WTC11 (cell line): ENCODE measurements at places on chromosomes 2 and 18.

DNA sequence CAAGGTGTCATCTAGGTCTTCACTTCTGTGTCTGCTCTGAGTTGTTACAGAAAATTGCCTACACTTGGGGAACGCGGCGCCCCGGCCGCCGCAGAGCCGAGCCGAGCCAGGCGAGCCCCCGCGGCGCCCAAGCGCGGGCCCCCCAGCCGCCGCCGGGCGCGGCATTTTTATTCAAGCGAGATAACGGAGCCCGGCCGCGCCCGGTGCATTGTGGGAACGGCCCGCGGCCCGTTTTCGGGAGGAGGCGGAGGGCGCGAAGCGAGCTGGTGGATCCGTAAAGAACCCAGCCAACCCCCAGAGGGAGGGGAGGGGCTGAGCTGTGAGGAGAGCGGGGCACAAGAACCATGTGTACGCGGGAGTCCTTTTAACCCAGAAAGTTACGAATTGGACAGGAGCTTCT, 191.8 kb downstream of the FTCDNL1 start:
- H3K4me1 ChIP-seq = peaks cover 5% of the 10 kb centered on the region; the same call in 1 of the 2 replicates
- no peaks in the 10 kb centered on the region for H3K36me3 ChIP-seq

GRCh38 chr2:20201671-20202070, 23.3 kb downstream of the SDC1 start:
- DNase-seq = no peak
- H3K27me3 ChIP-seq = no peaks in the 10 kb centered on the region
- no peak overlapping the region for H3K4me3 ChIP-seq
- H3K4me1 ChIP-seq = peaks cover 4% of the 10 kb centered on the region

GRCh38 chr18:59959073-59959472, 59.3 kb downstream of the PMAIP1 start:
- DNase-seq = no peak
- H3K36me3 ChIP-seq = no peaks in the 10 kb centered on the region
- H3K27me3 ChIP-seq = no peaks in the 10 kb centered on the region
- no peak overlapping the region for H3K4me3 ChIP-seq

DNA sequence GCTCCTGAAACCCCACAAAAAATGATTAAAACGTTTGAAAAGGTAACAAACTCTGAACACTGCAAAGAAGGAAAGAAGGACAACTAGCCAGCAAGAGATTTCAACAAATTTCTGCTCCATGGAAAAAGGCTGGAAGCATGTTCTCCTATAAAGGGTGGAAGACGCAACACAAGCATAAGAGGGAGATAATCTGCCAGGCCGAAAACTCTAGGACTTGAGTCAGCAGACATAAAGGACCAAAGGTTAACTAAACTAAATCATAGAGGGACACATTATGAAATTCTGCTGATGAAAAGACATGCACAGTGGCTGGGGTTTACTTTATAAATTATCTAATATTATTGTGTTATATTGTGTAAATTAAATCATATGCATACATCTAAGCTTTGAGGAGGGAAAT, 6.8 kb downstream of the NPHP1 start:
- H3K27ac ChIP-seq = no peak overlapping the region
- no peak overlapping the region for H3K4me3 ChIP-seq
- no peak for DNase-seq

- DNase-seq = no peak
- no peak overlapping the region for H3K4me3 ChIP-seq
- H3K27ac ChIP-seq = no peak overlapping the region
- H3K4me1 ChIP-seq = peaks cover 36% of the 10 kb centered on the region
- H3K27me3 ChIP-seq = peaks cover 14% of the 10 kb centered on the region
Observed at GRCh38 chr2:234491897-234492296, 5.0 kb downstream of the ARL4C start.

GRCh38 chr2:136238286-136239078, 120.5 kb upstream of the CXCR4 start:
- no peaks in the 10 kb centered on the region for H3K27me3 ChIP-seq
- H3K27ac ChIP-seq = no peak overlapping the region
- H3K4me1 ChIP-seq = peaks cover 6% of the 10 kb centered on the region
- no peak overlapping the region for H3K4me3 ChIP-seq

GRCh38 chr18:13684546-13684945, 41.8 kb downstream of the FAM210A start:
- DNase-seq = no peak
- no peak overlapping the region for H3K27ac ChIP-seq
- H3K4me3 ChIP-seq = no peak overlapping the region

- no peak overlapping the region for H3K27ac ChIP-seq
- DNase-seq = no peak
- no peaks in the 10 kb centered on the region for H3K36me3 ChIP-seq
- H3K4me1 ChIP-seq = peaks cover 19% of the 10 kb centered on the region
- no peak overlapping the region for H3K4me3 ChIP-seq
Observed at GRCh38 chr2:226410247-226410835, 389.3 kb downstream of the IRS1 start.

GRCh38 chr2:29096969-29097368, 18.2 kb upstream of the CLIP4 start:
- no peak overlapping the region for H3K27ac ChIP-seq
- H3K27me3 ChIP-seq = 0 out of 2 replicates have a peak, but pooled peaks cover 3% of the 10 kb centered on the region
- DNase-seq = no peak
- H3K36me3 ChIP-seq = peaks cover 10% of the 10 kb centered on the region
- H3K4me1 ChIP-seq = no peaks in the 10 kb centered on the region

DNA sequence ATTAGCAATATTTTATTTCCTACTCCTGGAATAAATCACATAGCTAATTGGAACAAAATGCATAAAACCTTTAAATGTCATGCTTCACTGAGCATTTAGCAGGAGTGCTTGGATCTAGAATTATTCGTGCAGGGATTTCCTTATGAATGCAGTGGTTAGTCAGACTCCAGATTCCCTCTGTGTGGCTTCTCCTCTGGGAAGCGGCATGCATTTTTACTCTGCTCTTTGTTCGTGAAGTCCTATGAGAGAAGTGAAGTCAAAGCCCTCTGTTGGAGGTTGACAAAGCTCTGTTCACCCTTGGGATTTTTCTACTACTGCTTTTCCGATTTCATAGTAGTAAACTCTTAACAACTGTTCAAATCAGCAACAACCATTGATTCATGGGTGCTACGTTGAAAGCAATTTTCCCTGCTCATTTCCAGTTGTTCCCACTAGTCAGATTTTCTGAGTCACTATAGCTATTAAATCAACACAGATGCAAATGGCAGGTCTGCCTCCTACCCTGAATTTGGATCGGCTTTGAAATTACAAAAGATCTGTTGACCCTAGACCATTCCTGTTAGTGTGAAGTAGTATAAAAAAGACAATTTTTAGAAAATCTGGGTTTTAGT, 461.7 kb downstream of the STK39 start:
- H3K4me1 ChIP-seq = peaks cover 42% of the 10 kb centered on the region
- H3K27ac ChIP-seq = peak overlapping the region; percentile 87
- H3K4me3 ChIP-seq = no peak overlapping the region
- H3K27me3 ChIP-seq = no peaks in the 10 kb centered on the region
- no peak for DNase-seq
- H3K36me3 ChIP-seq = no peaks in the 10 kb centered on the region

GRCh38 chr2:236662231-236663185, 92.9 kb downstream of the ACKR3 start:
- H3K4me3 ChIP-seq = no peak overlapping the region
- peaks cover 4% of the 10 kb centered on the region; the same call in 1 of the 2 replicates for H3K27me3 ChIP-seq
- peaks cover 37% of the 10 kb centered on the region for H3K4me1 ChIP-seq
- no peak overlapping the region for H3K27ac ChIP-seq
- H3K36me3 ChIP-seq = peaks cover 8% of the 10 kb centered on the region

DNA sequence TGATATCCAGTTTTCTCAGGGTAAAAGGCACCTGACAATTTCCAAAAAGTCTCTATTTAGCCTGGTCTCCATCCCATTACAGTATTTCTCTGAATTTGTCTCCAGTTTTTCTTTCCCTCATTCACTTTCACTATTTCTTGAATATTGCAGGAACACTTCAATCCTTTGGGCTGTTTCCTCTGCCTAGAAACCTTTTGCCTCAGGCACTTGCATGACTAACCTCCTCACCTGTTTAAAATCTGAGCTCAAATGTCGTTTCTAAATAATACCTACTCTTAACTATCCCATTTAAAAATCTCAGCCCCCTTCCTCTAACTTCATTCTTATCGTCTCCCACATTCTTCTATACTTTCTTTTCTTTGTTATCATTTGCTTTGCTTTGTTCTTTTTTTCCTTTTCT, 9.0 kb downstream of the SCN2A start:
- no peaks in the 10 kb centered on the region for H3K36me3 ChIP-seq
- H3K4me3 ChIP-seq = no peak overlapping the region
- H3K27me3 ChIP-seq = no peaks in the 10 kb centered on the region
- no peak for DNase-seq

- H3K27me3 ChIP-seq = no peaks in the 10 kb centered on the region
- DNase-seq = no peak
- no peak overlapping the region for H3K4me3 ChIP-seq
- H3K27ac ChIP-seq = no peak overlapping the region
Observed at GRCh38 chr2:47265158-47265557, 110.0 kb upstream of the STPG4 start.

DNA sequence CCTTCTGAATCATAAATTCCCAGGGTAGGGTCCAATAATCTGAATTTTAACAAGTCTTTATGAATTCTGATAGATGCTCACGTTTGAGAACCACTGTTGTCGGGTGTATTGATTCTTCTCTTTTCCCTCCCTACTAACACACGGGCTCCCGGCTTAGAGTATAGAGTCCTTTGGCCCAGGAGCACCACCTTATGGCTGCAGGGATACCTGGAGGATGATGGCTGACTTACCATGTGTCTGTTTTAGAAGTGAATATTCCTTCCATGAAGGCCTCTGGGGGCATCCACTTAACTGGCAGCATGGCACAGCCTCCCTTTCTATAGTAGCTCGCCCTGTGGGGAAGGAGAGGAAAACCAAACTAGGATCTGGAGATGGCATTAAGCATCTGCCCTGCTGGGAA, 91.7 kb downstream of the CLIP4 start:
- no peak overlapping the region for H3K27ac ChIP-seq
- H3K36me3 ChIP-seq = no peaks in the 10 kb centered on the region
- H3K4me3 ChIP-seq = no peak overlapping the region
- peaks cover 17% of the 10 kb centered on the region for H3K27me3 ChIP-seq
- DNase-seq = no peak
- peaks cover 11% of the 10 kb centered on the region for H3K4me1 ChIP-seq

GRCh38 chr2:37604716-37605115, 66.7 kb downstream of the CDC42EP3 start:
- no peak for DNase-seq
- no peak overlapping the region for H3K4me3 ChIP-seq
- 0 out of 2 replicates have a peak, but pooled peaks cover 7% of the 10 kb centered on the region for H3K36me3 ChIP-seq
- H3K4me1 ChIP-seq = peaks cover 20% of the 10 kb centered on the region
- H3K27ac ChIP-seq = no peak overlapping the region
- no peaks in the 10 kb centered on the region for H3K27me3 ChIP-seq

GRCh38 chr2:102891296-102891695, 129.5 kb downstream of the TMEM182 start:
- H3K36me3 ChIP-seq = no peaks in the 10 kb centered on the region
- H3K4me1 ChIP-seq = peaks cover 3% of the 10 kb centered on the region; the same call in 1 of the 2 replicates
- no peak for DNase-seq
- peaks cover 28% of the 10 kb centered on the region for H3K27me3 ChIP-seq
- no peak overlapping the region for H3K4me3 ChIP-seq
- H3K27ac ChIP-seq = no peak overlapping the region

DNA sequence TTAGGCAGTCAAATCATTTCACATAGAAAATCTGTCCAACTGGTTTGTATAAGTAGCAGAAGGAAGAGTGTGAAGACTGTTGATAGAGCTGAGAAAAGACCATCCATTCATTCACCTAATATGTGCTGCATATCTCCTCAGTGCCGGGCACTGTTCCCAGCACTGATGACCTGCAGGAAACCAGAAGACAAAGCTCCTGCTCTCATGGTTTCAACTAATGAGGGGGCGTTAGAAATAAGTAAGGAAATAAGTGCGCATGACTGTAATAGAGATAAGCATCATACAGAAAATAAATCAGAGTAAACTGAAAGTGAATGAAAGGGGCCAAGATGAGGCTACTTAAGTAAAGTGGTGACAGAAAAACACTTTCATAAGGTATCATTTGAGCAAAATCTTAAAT, 427.5 kb upstream of the CDH20 start:
- H3K27me3 ChIP-seq = no peaks in the 10 kb centered on the region
- no peaks in the 10 kb centered on the region for H3K36me3 ChIP-seq
- H3K27ac ChIP-seq = no peak overlapping the region
- no peak overlapping the region for H3K4me3 ChIP-seq
- no peaks in the 10 kb centered on the region for H3K4me1 ChIP-seq

GRCh38 chr18:76801567-76802505, 20.5 kb upstream of the ZNF236 start:
- peaks cover 11% of the 10 kb centered on the region for H3K4me1 ChIP-seq
- H3K36me3 ChIP-seq = peaks cover 9% of the 10 kb centered on the region
- H3K27ac ChIP-seq = no peak overlapping the region
- DNase-seq = peak; percentile 77

GRCh38 chr2:233384811-233385488, 30.7 kb downstream of the DGKD start:
- DNase-seq = no peak
- H3K4me1 ChIP-seq = peaks cover 34% of the 10 kb centered on the region
- no peak overlapping the region for H3K4me3 ChIP-seq

DNA sequence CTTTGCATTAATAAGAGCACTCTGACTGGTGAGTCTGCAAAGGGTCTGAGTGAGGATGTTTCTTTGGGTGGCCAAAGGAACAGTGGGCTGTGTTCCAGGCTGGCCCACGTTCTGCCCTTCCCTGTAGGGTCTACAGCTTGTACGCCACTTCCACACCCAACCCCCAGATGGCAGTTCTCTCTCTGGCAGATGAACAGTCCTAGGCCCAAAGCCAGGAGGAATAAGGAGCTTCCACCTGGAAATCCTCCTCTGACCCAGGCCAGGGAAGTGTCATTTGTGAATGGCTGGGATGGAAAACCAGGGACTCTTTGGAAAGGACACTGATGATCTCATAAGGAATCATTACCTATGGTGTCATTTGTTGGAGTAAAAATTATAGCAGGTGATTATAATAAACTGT, 6.6 kb downstream of the OTOF start:
- no peak overlapping the region for H3K27ac ChIP-seq
- no peaks in the 10 kb centered on the region for H3K27me3 ChIP-seq
- H3K4me1 ChIP-seq = 0 out of 2 replicates have a peak, but pooled peaks cover 2% of the 10 kb centered on the region
- no peak for DNase-seq

GRCh38 chr18:23575309-23575651, 11.0 kb downstream of the NPC1 start:
- H3K36me3 ChIP-seq = peaks cover 29% of the 10 kb centered on the region
- no peaks in the 10 kb centered on the region for H3K27me3 ChIP-seq
- H3K27ac ChIP-seq = peak overlapping the region; percentile 79
- peaks cover 21% of the 10 kb centered on the region for H3K4me1 ChIP-seq
- H3K4me3 ChIP-seq = no peak overlapping the region
- no peak for DNase-seq

DNA sequence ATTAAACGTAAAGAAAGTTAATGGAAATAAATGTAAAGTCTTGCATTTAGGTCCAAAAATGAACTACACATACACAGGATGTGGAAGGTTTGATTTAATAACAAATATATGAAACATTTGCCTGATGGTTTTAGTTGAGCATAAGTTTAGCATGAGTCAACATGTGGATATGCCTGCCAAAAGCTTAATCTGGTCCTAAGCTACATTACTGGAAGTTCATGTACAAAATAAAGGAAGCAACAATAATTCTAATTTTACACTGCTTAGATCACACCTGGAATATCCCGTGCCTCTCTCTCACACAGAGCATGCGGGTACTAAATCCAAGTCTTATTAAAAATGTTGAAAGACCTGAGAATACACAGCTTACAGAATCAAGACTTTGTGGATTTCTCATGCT, 276.5 kb upstream of the NRP2 start:
- no peaks in the 10 kb centered on the region for H3K36me3 ChIP-seq
- H3K4me3 ChIP-seq = no peak overlapping the region
- no peaks in the 10 kb centered on the region for H3K4me1 ChIP-seq
- H3K27ac ChIP-seq = no peak overlapping the region
- no peak for DNase-seq
- H3K27me3 ChIP-seq = no peaks in the 10 kb centered on the region
